Activated CD4-positive, alpha-beta T cell treated with anti-CD3 and anti-CD28 coated beads, Interleukin-2, amount 10 ng/mL, durations not matched to agents 24 days and 14 days (primary cell): ENCODE measurements at places on chromosomes 7 and 10. TPM values are rescaled to one million over a fixed set of nuclear protein-coding genes. Genes with fewer than 3 reads are reported as not detected.

The CTTNBP2 gene
- total RNA-seq = not detected in 2 replicates

The ACTR3C gene
- 7.9 and 11.7 TPM in 2 replicates for total RNA-seq

The ECHDC3 gene
- 0.35 and 0.47 TPM in 2 replicates for total RNA-seq

The WBP1L gene
- total RNA-seq = 15.6 and 15.8 TPM in 2 replicates

The SPDYE8 gene
- total RNA-seq = not detected in 2 replicates

The CALML3 gene
- not detected in 2 replicates for total RNA-seq

The CYP3A4 gene
- not detected in 2 replicates for total RNA-seq

The PSAP gene
- total RNA-seq = 97.9 and 99.9 TPM in 2 replicates
